Stimulated activated CD4-positive, alpha-beta T cell treated with anti-CD3 and anti-CD28 coated beads, TNF-alpha, amount 100 ng/mL, for 1 hour (primary cell): ENCODE measurements at places on chromosomes 12 and 14.

DNA sequence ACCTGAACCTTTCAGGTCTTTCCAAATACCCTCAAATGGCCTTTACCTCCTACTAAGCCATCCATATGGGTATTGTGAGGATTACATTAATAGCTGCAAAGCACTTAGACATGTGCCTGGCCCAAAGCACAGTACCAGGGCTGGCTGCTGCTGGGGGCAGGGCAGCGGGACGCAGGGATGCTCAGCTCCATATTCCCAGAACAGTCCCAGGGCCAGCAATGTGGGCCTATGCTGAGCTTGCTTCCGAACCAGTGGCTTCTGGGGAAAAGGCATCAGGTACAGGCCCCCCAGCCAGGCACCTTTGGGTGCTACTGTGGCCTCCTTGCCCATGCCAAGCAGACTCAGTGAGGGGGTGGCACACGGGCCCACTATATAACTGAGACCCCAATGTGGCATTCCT lies 10.4 kb downstream of the ACTN1 start:
- DNase-seq, result no peak

DNA sequence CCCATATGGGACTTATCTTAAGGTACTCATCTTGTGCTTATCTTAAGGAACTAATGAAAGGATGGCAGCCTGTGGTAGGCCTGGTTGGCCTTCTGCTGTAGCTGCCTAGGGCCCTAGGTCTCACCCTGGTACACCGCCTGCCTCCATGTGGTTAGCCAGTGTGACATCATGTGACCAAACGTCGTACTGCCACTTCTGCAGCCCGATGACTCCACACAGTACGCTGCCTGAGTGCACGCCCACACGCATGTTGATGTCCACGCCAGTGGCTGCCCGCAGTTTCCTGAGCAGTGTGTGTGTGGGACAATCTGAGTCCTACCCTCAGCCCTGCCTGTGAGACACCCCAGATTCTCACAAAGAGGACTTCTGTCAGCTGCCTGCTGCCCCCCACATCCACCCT lies 5.1 kb downstream of the ADCY4 start:
- DNase-seq, result peak; percentile 27

- DNase-seq, result no peak
Measured at GRCh38 chr14:36524874-36525745, 5.1 kb upstream of the NKX2-1 start.

DNA sequence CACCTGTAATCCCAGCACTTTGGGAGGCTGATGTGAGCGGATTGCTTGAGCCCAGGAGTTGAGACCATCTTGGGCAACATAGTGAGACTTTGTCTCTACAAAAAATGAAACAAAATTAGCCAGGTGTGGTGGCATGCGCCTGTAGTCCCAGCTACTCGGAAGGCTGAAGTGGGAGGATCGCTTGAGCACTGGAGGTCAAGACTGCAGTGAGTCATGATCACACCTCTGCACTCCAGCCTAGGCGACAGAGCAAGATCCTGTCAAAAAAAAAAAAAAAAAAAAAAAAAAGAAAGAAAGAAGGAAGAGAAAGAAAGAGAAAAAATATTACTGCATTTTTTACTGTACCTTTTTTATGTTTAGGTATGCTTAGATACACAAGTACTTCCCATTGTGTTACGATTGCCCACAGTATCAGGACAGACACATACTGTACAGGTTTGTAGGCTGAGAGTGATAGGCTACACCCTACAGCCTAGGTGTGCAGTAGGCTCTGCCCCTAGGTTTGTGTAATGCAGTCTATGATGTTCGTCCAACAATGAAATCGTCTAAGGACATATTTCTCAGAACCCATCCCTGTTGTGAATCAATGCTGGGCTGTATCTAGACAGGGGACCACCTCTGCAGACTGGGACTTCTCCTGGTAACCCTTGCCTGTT lies 160.4 kb upstream of the PWP1 start:
- DNase-seq, result no peak

- no peak for DNase-seq
Measured at GRCh38 chr12:5745251-5745888, 199.7 kb downstream of the ANO2 start.

GRCh38 chr14:88305528-88306322 lies 17.3 kb downstream of the KCNK10 start:
- no peak for DNase-seq
